ENCODE measurements at places on chromosomes 7 and 10.

GRCh38 chr10:79431891-79432831 is 13.3 kb downstream of the ZCCHC24 start:
- DNase-seq: no peak

DNA sequence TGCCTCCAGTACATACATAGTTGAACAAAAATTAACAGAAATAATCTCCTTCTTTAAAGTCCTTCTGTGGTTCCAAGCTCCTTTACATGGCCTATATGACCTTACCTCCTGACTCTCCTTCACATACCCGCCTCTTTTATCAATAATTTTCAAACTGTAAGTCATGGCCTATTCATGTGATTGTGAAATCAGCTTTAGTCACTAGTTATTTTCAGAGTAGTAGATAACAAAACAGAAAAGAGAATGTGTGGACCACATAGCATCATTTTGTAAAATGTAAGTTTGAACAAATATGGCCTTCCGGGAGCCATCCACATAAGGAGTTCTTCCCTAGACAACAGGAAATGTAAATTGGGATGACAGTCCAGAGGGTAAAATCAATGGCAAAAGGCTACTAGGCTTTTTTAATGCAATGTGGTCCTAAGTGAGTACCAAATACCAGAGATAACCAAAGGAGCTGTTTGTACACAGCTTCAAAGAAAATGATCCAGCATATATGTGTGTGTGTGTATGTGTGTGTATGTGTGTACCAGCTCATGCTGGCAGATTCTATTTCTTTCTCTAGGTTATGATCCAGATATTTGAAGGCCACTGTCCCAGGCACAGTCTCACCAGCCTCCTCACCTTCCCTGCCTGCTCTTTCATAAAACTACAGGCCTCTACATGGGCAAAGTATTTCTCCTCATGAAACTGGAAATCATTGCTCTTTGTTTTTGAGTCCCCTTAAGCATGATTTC is 12.3 kb upstream of the FAM133B start:
- DNase-seq: no peak

GRCh38 chr10:59719374-59719773 is 9.7 kb upstream of the SLC16A9 start:
- DNase-seq: no peak

DNA sequence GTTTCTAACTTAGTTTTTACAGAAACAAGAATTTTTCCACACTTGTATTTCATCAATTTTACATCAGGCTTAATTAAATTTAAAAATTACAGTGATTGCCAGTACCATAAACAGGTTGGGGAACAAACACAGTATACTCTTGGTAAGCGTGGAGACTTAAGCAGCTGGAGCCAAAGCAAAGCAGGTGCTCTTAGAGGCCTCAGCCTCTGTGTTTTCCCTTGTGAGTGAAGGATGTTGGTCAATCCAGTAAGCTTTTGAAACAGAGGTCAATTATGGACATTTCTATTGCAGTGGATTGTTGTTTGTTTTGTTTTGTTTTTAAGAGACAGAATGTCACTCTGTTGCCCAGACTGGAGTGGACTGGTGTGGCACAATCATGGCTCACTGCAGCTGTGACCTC is 100.6 kb upstream of the CELF2 start:
- no peak for DNase-seq

DNA sequence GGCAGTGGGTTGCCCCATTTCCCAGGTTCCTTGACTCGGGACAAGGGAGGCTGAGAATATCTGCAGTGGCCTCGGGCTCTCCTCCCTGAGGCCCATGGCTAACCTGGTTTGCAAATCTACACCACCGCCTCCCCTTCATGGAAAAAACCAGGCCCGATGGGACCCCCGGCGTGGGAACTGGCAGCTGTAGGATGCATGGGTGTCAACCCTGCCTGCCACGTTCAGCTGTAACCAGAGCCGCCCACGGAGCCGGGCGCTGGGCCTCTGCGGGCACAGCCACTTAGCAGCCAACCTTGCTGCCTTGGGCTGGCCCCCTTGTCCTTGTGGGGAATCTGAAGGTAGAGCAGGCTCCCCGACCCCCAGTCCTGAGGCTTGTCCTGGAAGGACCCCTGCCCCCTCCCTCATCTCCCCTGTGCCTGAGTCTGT is 1.6 kb downstream of the PWWP2B start:
- DNase-seq: no peak

DNA sequence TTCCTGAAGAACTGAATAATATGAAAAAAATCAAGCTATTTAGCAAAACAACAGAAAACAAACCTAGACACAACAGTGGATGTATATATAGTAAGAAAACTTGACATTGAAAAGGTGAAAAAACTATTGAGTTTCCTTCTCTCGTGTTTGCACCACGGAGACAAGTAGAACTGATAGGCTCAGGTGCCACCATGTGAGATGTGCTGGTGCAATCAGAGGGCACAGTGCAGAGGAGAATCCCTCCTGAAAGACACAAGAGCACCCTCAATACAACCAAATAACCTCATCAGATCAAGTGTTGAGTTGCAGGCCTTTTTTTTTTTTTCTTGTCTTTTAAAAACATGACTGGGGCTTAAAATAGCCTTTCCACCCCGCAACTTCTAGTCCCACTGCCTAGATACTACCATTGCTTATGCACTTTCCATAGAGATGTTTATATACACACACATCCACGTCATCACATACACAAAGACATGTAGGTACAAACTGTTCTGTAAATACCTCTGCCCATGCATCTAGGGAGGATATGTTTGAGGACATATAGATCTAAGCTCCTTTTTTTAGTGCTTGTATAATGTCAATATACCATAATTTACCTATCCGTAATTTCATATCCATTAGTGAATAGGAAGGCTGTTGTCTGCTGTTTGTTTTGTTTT is 54.1 kb downstream of the UBE2H start:
- no peak for DNase-seq

- no peak for DNase-seq
Observed at GRCh38 chr10:118629211-118629610, 33.8 kb upstream of the PRLHR start.

GRCh38 chr7:149769915-149770314 is 3.5 kb downstream of the ZNF467 start:
- no peak for DNase-seq

DNA sequence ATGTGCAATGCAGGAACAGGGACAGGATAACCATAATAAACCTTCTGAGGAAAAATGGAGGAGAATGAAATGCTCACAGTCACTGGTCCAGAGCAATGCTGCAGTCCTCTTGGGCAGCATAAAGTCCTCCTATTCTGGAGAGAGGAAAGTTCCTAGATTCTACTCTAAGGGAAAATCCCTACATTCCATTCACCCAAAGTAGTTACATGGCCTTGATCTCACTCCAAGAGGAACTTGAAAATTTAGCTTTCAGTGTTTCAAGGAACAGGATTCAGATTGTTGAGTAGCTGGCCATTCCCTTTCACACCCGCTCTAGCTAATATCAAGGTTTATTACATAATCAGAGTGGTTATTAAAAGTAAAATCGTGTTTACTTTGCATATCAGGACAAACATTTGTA is 168.3 kb downstream of the CHRM2 start:
- DNase-seq: no peak

GRCh38 chr7:23467806-23468525 is 2.3 kb downstream of the IGF2BP3 start:
- peak; percentile 43 for DNase-seq

GRCh38 chr7:155865830-155866525 is 53.7 kb upstream of the SHH start:
- DNase-seq: no peak

DNA sequence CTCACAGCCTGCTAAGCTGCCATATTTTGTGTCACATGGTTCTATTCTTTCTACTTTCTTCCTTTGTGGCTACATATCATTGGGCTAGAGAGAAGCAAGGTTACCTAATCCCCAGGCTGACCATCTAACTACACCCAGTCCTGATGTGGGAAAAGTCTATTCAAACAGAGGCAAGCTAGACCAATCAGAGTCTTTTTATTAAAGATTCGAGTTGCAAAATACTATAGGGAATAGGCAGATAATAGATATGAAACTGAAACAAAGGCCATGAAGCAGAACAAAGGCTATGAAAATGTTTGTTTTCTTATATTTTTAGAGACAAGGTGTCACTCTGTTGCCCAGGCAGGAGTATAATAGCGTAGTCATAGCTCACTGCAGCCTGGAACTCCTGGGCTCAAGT is 36.7 kb downstream of the MTERF1 start:
- DNase-seq: no peak

GRCh38 chr7:17617380-17617779 is 318.9 kb downstream of the AHR start:
- DNase-seq: no peak

GRCh38 chr7:158301207-158301606 is 286.4 kb downstream of the PTPRN2 start:
- DNase-seq: no peak

DNA sequence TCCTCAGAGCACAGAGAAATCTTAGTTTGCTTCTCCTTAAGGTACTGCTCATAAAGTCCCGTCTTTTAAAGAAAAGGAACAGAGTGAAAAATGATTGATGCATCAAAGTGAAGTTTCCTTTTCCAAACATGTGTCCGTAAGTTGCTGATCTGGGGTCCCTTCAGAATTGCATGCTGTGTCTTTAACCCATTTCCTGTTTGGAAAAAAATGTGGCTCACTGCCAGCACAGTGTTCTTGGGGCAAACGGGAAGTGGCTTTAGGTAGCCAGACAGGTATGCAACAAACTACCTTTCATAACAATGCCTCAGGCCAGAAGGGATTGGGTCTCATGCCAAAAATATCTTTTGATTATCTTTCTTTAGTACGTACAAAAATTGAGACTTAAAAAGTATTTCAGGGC is 50.9 kb downstream of the TFAM start:
- DNase-seq: no peak

DNA sequence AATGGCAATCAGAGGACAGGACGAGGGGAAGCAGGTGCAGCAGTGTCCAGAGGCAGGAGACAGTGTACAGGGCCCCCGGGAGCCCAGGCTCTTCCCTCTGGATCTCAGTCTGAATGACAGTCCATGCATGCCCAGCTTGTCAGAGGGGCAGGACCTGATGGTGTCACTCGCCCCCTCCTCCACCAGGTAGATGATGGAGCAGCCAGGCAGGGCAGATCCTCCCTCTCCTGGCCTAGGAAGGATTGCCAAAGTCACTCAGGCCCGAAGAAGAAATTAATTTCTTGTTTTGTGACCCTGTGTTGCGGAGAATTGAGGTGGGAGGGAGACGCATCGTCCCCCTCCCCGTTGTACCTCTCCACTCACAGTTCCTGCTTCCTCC is 4.0 kb downstream of the VSTM4 start:
- no peak for DNase-seq

- no peak for DNase-seq
Observed at GRCh38 chr10:126519992-126520391, 131.7 kb upstream of the ADAM12 start.

- DNase-seq: no peak
Observed at GRCh38 chr10:36183726-36184125, 541.6 kb upstream of the FZD8 start.

DNA sequence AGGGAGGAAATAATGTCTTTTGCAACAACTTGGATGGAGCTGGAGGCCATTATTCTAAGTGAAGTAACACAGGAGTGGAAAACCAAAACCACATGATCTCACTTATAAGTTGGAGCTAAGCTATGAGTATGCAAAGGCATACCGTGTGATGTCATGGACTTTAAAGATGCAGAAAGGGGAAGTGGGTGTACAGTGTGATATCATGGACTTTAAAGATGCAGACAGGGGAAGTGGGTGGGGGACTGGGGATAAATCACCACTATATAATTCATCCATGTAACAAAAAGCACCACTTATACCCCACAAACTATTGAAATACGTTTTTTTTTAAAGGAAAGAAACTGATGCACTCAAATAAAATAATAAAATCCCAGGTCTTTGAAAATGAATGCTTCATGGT is 29.5 kb downstream of the LYZL2 start:
- no peak for DNase-seq

GRCh38 chr7:151428378-151429236 is 11.3 kb downstream of the CRYGN start:
- no peak for DNase-seq

GRCh38 chr10:21463436-21463835 is 62.0 kb downstream of the SKIDA1 start:
- DNase-seq: no peak

DNA sequence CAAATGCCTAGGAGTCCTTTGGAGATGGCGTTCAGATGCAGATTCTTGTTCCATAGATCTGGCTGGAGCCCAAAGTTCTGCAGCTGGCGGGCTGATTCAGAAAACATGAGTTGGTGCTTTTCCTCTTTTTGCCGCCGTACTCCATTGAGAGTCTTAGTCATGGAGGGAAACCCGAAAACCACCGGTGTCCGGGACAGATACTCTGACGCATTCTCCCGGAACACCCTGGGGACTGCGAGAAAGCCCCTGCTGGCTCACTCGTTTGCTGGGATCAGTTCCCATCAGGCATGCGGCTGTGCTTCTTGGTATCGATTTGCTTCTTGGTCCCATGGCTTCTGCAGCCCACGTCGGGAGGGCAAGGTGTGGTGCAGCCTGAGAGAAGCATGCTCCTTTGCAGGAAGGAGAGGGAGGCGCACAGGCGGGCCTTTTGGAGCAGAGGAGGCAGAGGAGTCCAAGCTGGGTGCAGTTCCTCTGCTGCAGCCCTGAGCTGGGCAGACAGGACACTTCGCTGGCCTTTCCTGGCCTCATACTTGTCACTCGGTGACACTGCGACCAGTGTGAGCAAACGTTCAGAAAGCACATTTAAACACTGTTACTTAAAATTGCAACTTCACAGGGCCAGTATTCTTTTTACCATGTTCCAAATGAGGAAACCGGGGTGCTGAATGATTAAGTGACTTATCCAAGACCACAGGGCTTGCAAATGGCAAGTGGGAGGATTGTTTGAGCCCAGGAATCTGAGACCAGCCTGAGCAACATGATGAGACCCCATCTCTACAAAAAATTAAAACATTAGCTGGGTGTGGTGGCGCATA is 30.6 kb upstream of the PFKFB3 start:
- DNase-seq: no peak

DNA sequence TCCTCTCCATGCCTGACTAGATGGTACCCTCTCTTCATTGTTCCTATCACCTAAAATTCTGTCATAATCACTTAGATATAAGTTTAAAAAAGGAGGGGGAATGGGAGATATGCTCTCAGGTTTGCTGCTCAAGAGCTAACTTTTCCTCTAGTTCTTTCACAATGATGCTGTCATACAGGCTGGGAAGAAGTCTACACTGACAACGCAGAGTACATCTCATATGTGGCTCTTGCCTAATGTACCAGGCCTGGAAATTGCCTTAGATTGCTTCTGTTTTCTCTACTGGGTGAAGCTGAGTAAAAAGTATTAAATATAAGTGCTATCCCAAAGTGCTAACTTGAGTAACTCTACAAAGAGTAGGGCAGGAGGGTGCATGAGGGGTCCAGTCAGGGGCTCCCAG is 43.8 kb upstream of the BET1 start:
- DNase-seq: no peak

All from CD8-positive, alpha-beta memory T cell (primary cell).